ENCODE measurements at places on chromosomes 16 and 17. TPM values are rescaled to one million over a fixed set of nuclear protein-coding genes. Genes with fewer than 3 reads are reported as not detected.

Gene SOST
- polyA plus RNA-seq: not detected

Gene NLRC3
- polyA plus RNA-seq: 1.8 TPM

Gene PNPO
- 9.5 TPM for polyA plus RNA-seq

Gene FBXO39
- polyA plus RNA-seq: 0.22 TPM

Gene TNFRSF17
- polyA plus RNA-seq: not detected

Data from muscle of back (tissue), 13 donors.